ENCODE measurements at places on chromosomes 3 and 15.

GRCh38 chr3:115361806-115362205 is 214.7 kb upstream of the ZBTB20 start:
- no peak for DNase-seq

DNA sequence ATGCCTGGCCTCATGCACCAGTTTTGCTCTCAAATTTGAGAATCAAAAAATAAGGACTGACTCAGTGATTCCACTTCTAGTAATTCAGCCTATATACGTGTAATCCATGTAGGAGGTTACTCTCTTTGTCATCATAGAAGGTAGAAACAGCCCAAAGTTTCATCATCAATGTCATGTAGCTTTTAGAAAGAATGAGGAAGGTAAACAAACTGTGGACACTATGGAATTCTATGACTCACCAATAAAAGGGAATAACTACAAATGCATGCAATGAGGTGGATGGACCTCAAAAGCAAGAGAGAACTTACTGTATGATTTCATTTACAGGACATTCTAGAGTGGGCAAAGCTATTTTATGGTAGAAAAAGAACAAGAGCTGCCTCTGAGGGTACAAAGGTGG is 93.2 kb upstream of the LRIG1 start:
- DNase-seq, result no peak

GRCh38 chr15:68187559-68187958 is 17.6 kb downstream of the CALML4 start:
- DNase-seq, result no peak

GRCh38 chr3:48558493-48559134 is 2.0 kb upstream of the PFKFB4 start:
- no peak for DNase-seq

DNA sequence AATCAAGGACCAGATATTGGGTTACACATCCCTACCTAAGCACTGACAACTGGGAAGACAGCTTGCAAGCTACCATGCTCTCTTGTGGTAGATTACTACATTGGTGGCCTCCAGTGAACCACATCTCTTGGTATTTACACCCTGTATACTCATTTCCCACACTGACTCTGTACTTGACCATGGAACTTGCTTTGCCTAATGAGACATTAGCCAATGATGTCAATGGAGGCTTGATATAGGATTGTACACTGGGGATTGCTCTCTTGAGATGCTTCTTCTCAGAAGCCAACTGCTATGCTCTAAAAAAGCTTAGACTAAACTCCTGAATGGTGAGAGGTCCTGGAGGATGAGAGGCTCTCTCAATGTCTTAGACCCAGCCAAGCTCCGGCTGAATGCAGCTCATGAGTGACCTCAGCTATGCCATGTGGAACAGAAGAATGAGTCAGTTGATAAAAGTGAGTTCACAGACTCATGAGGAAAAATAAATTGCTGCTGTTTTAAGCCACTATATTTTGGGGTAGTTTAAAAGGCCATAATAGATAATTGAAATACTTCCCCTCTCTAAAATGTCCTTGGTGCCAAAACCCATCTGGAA is 61.5 kb upstream of the GALNT15 start:
- no peak for DNase-seq

DNA sequence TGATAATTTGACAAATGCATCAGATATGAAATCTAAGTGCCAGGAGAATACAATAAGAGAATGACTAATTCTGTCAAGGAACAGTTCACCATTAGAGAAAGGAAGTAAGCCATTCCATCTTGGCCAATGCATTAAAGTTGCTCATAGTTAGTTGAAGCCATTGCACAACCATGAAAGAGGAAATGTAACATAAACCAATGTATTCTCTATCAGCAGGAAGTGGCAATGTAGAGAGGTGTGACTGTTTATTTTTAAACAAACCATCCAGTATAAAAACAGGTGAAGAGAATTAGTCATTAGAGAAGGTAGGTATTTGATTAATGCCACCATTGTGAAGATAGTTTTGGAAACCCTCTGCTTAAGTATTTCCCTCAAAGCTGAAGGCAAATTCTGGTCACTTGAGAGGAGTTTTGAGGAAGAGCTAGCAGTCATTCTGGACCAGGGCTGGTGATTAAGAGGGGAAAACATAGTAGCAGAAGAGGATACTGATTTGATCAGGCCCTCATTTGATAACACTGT is 10.7 kb upstream of the ANXA2 start:
- DNase-seq, result peak; percentile 50

DNA sequence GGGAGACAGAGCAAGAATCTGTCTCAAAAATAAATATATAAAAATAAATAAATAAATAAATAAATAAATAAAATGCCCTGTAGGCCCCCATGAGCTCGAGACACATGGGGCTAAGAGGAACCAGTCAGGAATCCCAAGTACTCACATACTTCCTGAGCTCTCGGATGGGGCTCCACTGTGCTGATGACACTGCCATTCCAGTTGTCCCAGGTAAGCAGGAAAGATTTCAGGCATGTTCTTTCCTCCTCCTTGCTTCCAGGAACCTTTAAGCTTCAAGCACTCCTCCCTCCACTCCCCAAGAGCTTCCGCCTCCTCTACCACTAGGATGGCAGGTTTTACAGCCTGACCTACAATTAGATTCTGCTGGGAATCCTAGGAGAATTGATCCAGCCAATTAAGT is 113.4 kb downstream of the SLC49A4 start:
- DNase-seq, result no peak

DNA sequence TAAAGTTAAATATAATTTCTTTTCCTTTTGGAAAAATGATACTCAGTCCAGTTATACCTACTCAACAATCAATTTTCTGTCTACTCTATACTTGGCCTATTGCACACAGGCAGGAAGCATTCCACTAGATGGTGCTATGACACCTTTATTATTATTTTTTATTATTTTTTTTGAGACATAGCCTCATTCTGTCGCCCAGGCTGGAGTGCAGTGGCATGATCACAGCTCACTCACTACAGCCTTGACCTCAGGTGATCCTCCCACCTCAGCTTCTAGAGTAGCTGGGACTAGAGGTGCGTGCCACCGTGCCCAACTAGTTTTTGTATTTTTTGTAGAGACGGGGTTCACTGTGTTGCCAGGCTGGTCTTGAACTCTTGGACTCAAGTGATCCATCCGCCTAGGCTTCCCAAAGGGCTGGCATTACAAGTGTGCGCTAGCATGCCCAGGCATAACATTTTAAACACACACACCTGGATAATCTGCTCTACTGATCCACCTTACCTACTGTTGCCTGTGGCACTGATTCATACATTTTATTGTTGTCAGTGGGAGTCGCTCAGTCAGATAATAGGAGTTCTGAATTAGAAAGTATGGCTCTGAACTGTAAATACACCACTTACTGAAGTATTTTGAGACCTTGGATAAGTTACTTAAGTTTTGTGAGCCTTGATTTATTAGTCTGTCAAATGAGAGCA is 56.2 kb downstream of the EIF3J start:
- peak; percentile 56 for DNase-seq
